Activated CD4-positive, alpha-beta T cell treated with anti-CD3 and anti-CD28 coated beads, Interleukin-2, amount 50 U/mL, for 1 hour (primary cell): ENCODE measurements at places on chromosomes 16 and 17.

DNA sequence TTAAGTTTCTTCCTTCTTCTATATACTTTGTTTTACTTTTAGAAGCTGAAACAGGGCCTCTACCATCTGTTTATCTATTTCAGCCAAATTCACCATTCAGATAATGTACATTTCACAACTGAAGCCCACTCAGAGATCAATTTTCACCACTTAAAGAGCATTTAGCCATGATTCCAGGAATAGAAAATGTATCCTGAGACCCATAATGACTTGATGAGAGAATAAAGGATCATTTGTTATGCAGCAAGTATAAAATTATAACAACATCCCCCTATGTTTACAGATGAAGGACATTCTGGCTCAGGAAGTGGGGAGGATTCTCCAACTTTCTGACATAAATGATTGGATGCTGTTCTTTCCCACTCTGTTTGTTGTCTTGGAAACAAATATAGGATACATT is 962.1 kb upstream of the EEF2KMT start:
- no peak for DNase-seq

DNA sequence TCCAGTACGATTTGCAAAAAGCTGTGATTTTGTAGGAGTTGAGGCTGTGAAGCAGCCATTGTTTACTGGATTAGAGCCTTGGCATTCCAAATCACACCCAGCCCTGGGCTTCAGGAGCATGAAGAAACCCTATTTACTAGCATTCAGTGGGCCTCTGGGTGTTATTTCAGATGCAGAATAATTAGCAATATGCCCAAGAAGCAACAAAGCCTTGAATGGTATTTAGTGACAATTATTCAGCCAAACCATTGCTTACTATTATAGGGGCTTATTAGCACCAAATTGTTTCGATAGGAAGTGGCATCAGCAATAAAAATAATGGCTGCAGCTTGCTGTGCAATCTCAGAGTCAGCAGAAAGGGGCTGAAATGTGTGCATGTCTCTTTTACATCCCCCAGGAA is 166.6 kb upstream of the SHISA6 start:
- no peak for DNase-seq

DNA sequence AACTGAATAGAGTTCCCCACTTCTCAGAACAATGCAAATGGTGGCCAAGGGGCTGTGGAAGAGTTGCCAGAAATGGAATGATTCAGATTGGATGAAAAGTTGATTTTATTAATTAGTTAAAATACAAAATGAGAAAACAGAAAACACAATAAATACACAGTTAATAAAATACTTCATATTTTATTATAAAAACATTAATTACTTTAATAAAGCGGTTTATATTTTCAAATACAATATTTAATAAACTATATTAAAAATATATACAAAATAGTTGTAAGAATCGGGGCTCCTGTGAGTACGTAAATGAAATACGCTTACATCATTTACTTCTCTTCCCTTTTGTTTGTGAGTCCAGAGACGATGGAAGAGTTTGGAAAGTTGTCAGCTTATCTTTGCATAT is 507.6 kb downstream of the WWOX start:
- no peak for DNase-seq

DNA sequence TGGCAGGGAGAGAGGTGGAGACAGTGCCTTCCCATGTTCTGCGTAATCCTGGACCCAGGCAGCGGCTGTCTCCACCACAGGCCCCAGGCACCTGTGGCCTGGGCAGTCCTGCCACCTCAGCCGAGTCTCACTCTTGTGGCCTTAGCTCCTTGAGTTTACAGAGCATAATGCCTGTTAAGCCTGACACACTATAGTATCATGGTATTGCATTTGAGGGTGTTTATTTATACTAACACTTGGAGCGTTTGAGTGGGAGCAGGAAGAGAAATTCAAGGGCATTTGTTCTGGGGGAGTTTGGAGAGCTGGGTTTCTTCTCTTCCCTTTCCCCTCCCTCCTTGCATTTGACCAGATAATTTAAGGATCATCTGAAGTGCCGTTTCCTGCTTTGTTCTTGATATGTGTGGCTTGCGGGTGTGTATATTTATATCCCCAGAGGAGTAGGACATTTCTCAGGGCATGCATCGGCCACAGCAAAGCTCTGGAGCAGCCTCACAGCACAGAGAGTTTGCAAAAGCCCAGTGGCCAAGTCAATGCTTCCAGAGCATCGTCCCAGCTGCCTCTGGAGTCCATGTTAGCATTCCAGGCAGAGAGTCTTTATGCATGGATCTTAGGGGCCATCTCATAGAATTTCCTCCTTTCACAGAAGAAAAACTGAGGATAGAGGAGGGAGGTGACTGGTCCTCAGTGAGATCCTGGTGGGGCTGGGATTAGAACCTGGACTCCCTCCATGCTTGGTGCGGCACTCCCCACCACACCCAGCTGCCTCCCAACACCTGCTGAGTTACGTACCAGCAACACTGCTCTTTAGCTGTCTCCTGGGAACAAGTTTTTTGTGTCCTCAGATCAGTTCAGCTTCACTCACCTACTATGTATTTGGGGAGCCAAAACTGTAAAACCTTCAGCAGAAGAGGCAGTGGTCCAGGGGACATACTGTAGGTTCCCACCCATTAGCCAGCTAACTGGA is 222.8 kb downstream of the CCDC182 start:
- no peak for DNase-seq

- no peak for DNase-seq
Observed at GRCh38 chr16:15976929-15977637, 27.7 kb downstream of the ABCC1 start.

- no peak for DNase-seq
Observed at GRCh38 chr16:54160252-54160860, 126.2 kb downstream of the IRX3 start.

DNA sequence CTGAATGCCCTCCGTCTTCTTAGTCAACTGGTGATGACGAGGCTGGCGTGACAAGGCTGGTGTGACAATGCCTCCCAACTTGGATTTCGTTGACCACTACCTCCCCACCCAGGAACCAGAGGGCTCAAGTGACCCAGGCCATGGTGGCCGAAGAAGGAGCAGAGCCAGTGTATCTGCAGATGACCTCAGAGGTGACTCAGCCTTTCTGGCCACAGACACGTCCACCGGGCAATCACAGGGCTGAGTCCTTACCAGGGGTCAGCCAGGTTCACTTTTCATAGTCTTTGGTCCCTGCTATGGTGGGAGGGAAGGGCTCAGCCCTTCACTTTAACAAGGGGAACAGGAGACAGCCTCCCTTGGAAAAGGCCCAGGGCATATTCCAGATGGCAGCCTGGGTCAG is 116.3 kb downstream of the MAF start:
- DNase-seq: no peak

GRCh38 chr17:83082424-83082823 is 3.0 kb downstream of the METRNL start:
- no peak for DNase-seq

- DNase-seq: no peak
Observed at GRCh38 chr17:71330099-71330375, 790.8 kb upstream of the SOX9 start.

GRCh38 chr16:740764-741505 is at the start of gene CIAO3:
TSS of gene CIAO3 (minus strand) at chr16:740997. CDS start at chr16:740985, 12 bp downstream.
- DNase-seq: peak; percentile 89

DNA sequence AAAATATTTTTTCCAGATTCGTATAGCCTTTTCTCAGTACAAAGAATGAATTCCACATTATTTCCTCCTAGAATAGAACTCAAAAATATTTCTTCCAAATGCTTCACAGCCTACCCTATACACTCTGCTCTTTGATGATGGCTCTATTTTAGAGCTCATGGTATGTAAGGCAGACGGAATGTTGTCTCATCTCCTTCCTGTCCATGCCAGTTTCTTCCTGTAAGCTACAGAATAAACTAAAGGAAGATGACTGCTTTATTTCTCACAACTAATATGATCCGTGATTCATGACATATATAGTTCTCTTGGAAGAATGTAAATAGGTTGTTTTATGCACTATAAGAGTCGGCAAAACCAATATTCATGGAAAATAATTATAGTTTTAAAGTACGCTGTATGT is 723.1 kb downstream of the CDH11 start:
- DNase-seq: no peak

DNA sequence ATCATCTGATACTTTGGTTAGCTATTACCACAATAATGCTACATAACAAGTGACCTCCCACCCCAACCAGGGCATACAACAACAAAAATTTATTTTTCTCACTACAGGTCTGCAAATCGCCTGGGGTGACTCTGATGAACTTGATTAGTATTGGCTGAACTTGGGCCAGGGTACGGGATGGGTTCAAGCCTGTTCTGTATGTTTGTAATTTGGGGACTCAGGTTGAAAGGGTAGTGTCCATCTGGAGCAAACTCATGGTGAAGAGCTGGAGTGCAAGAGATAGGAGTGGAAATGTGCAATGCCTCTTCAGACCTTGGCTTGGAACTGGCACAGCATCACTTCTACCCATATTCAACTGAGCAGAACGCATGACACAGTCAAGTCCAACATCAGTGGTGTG is 16.3 kb upstream of the NKD1 start:
- no peak for DNase-seq

- DNase-seq: no peak
Observed at GRCh38 chr17:43548689-43549379, 2.7 kb upstream of the ETV4 start.

DNA sequence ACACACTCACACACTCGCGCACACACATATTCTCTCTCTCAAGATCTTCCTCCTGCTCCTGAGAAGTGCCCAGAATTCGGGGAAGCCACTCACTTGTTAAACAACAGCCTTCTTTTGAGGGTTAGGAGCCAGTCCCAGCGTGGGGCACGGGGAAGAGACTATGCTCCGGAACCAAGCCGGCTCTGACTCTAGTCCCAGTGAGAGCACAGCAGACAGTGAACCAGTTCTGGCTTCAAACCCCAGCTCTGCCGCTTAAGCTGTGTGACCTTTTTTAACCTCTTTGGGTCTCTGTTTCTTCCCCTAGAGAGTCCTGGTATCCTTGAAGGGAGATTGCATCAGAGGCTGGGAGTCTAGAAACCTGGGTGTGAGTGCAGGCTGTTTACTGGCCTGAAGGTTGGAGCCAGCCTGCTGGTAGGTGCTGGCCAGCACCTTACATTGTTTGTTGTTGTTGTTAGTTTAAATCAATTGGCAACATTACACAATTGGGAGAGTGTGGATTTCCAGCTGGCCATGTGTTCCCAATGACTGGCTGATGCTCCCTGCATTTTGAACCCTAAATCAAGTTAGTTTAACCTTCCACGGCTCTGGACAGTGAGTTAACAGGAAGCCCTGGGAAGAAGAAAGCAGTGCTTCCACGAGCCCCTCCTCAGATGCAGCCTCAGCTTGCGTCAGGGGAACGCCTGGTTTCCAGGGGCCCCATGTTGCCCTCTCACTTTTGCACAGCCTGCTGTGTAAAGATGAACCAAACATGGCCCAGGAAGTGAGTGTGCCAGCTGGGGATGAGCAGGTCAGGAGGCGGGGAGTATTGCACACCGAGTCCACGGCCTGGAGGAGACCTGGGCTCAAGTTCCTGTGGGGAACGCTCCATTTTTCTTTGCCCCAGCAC is 71.5 kb downstream of the GAS7 start:
- DNase-seq: no peak

- peak; percentile 80 for DNase-seq
Observed at GRCh38 chr16:88442727-88443576, 10.1 kb upstream of the ZFPM1 start.

- no peak for DNase-seq
Observed at GRCh38 chr17:55463600-55463999, 42.0 kb upstream of the MMD start.

GRCh38 chr17:13194887-13195286 is 177.1 kb upstream of the ELAC2 start:
- no peak for DNase-seq

- DNase-seq: peak; percentile 9
Observed at GRCh38 chr17:28381141-28381825, 9.8 kb downstream of the SARM1 start.

DNA sequence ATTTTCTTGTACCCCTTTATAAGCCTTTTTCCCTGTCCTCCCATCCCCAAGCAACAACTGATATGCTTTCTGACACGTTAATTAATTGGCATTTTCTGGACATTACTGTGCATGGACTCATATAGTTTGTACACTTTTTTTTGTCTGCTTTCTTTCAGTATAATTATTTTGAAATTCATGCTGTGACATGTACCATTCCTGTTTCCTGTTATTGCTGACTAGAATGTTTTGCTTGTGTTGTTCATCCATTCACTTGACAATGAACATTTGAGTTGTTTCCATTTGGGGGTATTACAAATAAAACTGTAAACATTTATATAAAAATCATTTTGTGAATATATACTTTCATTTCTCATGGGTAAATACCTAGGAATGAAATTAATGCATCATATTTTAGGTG is 50.6 kb downstream of the RBBP6 start:
- DNase-seq: no peak

- no peak for DNase-seq
Observed at GRCh38 chr17:60386147-60387058, 5.5 kb downstream of the USP32 start.

GRCh38 chr16:4393240-4393600 is 21.6 kb downstream of the VASN start:
- no peak for DNase-seq

GRCh38 chr16:29916979-29917378 is 9.0 kb downstream of the KCTD13 start:
- DNase-seq: no peak

DNA sequence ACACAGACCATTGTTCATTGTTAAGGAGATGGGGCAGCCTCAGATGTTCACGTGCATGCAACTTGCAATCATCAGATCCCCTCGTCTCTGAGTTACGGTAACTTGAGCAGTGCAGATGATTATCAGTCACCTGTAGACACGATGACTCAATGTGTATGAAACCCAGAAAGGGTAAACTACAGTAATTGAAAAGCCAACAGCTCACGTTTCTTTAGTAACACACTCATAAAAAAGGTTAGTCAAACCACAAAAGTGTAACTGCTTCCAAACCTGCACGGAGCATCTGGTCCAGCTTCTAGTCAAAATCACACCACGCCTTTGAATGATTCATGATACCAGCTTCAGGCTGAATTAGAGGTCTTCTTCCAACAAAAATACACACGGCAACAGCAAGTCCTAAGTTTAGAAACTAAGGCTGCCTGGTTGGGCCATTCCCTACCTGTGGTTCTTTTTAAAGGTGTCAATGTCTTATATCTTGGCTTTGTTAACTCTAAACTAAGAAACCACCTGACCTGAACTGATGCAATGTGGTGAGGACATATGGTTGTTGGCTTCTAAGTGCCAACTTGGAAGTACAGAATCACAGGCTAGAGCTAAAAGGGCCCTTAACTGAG is 32.3 kb downstream of the GRB7 start:
- DNase-seq: peak; percentile 50

DNA sequence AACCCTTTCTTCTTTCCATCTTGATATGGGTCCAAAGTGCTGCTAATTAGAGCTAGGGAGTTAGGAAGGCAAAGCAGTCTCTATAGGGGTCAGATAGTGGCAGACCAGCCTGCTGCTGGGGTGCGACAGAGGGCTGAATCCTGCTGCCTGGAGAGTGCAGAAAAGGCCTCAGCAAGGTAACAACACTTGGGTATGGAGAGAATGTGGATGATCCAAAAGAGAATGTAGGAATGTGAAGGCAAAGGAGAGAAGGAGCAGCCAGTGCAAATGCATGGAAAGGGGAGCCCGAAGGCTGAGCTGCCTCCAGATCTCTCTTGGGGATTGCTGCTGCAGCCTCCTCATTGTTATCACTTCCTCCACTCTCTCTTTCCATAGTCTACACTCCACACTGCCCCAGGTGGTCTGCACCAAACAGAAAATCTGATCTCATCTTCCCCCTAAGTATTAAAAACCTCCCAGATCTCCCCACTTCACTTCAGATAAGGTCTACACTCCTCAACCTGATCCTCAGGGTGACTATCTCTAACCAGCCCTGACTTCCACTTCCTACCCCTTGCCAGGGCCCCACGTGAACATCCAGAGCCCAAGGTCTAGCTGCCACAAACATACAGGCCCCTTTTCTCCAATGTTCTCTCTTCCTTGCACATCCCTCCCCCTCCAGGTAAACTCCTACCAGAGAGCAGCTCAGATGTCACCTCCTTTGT is 28.8 kb downstream of the TOM1L2 start:
- no peak for DNase-seq
